ENCODE measurements at places on chromosomes 6 and 20.

DNA sequence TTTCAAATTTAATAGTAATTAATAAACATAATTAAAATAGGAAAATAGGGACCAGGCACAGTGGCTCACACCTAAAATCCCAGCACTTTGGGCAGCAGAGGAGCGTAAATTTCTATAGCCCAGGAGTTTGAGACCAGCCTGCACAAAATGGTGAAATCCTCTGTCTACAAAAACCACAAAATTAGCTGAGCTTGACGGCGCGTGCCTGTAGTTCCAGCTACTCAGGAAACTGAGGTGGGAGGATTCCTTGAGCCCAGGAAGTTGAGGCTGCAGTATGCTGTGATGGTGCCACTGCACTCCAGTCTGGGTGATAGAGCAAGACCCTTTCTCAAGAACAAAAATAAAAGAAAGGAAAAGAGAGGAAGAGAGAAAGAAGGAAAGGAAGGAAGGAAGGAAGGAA lies 1387.0 kb upstream of the ADGRB3 start:
- no peak for DNase-seq

GRCh38 chr20:31587545-31588389 lies 17.3 kb upstream of the ID1 start:
- DNase-seq: no peak

- no peak for DNase-seq
Observed at GRCh38 chr6:7649037-7649810, 59.2 kb downstream of the SNRNP48 start.

- DNase-seq: no peak
Observed at GRCh38 chr20:5118220-5119142, 1.3 kb downstream of the PCNA start.

DNA sequence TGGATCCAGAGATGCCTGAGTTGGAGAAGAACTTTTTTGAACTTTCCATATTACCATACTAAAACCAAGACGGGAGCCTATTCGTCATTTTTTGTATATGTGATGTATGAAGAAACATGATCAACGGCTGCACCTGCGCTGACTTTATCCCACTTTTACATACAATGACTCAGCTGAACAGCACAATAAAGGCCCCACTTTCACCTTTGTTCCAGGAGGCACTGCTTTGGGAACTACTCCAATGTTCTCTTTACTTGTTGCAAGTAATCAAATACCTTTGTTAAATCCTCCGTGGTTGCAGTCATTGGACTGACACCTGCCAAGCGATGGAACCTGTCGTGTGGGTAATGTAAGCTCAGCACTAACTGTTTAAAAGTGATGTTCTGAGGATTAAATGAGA lies 17.3 kb upstream of the BTN3A2 start:
- no peak for DNase-seq

- DNase-seq: no peak
Observed at GRCh38 chr20:42775037-42775436, 414.7 kb downstream of the PTPRT start.

DNA sequence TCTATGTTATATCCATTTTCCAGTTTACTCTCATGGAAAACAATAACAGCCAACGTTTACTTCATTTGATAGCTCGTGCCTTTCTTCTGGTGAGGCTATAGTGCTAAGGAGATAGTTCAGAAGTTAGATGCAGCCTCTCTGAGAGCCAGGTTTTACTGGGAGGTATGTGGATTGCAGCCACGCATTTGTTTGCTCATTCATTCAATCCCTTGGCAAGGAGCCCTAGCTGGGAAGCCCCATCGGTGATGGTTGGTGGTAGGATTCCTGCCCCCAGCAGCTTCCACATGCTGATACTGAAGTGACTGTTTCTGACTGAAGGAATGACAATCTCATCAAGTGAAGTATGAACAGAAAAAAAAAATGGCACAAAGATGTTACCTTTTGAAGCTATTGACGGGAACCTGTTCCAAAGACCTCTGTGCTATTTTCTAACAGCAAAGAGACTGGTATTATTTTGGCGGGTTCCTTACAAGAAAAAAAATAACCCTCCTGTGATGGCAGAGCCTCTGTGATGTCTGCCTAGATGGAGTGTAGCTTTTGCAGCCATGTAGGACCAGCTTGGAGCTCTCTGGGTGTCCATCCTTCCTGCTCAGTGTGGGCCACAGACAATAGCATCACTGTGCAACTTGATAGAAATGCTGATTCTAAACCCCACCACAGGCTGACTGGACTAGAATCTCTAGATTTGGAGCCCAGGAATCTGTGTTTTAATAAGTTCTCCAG lies 30.6 kb downstream of the SNAP25 start:
- DNase-seq: no peak

DNA sequence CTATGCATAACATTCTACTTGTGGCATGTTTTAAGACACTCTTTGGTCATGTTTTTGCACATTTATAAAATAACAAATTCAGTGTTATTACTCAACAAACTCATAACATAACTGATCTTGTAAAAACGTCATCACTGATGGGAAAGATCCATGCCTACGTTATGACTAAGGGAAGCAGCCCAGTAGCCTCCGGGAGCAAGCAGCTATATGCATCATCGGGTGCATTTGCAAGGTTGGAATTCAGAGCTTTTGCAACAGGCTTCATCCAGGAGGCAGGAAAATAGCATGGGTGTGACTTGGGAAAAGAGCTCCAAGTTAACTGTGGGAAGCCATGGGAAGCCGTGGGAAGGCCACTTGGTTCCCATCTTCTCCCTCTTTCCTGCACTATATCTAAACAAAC lies 271.6 kb upstream of the SGK1 start:
- DNase-seq: no peak

GRCh38 chr20:40319741-40320516 lies 369.1 kb downstream of the MAFB start:
- no peak for DNase-seq

- DNase-seq: no peak
Observed at GRCh38 chr6:105080279-105080678, 99.5 kb downstream of the POPDC3 start.

DNA sequence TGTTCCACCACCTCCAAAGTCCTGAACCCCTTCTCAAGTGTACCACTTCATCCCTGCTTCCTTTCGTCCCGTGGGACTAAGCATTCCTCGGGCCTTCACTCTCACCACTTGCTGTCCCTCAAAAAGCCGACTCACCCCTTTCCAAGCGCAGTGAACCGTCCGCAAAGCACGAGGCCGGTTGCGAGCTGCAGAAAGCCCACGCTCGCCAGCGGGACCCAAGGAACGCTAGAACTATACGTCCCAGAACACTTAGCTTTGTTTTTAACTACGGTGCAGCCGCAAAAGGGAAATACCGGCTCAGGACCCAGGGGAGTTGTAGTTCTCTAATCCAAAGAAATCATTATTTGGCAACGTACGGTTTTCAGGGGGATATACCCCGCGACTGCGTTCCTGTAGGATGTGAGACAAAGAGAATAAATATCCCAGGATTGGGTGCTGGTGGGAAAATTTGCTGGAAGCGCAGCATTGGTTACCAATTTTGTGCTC lies 416 bp upstream of the POLR1H start:
- DNase-seq: no peak

- no peak for DNase-seq
Observed at GRCh38 chr6:77774457-77774856, 121.6 kb downstream of the MEI4 start.

- DNase-seq: no peak
Observed at GRCh38 chr6:27864906-27865849, 47.0 kb downstream of the OR2B2 start.

DNA sequence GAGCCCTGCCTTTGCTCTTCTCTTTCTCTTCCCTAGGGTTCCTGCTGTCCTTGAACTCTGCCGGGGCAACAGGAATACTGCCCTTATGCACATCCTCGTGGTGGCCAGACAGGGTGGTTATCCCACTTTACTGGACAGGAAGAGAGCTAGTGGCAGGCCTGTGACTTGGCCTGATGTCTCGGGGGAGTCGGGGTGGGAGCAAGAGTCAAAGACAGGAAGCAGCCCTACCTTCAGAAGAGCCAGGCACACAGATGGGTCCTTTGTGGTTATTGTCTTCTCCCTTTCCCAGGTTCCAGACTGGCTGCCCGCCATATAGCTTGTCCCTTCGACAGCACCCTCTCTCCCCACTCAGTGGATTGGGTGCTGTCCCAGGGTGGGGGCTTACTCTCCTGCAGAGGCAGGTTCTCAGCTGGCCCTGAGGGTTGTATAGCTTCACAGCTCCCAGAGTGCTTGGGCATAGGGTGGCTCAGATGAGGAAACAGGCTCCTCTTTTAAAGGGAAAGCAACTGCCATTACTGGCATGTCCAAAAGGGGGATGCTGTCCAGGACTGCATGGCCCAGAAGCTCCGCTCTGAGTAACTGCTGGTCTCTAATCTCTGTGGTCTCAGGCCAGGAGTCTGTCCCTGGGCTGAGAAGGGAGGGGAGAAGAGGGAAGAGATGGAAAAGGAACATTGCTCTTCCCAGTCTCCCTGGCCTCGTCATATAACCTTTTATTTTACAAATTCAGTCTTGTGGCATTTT lies 17.3 kb downstream of the PLCG1 start:
- no peak for DNase-seq

DNA sequence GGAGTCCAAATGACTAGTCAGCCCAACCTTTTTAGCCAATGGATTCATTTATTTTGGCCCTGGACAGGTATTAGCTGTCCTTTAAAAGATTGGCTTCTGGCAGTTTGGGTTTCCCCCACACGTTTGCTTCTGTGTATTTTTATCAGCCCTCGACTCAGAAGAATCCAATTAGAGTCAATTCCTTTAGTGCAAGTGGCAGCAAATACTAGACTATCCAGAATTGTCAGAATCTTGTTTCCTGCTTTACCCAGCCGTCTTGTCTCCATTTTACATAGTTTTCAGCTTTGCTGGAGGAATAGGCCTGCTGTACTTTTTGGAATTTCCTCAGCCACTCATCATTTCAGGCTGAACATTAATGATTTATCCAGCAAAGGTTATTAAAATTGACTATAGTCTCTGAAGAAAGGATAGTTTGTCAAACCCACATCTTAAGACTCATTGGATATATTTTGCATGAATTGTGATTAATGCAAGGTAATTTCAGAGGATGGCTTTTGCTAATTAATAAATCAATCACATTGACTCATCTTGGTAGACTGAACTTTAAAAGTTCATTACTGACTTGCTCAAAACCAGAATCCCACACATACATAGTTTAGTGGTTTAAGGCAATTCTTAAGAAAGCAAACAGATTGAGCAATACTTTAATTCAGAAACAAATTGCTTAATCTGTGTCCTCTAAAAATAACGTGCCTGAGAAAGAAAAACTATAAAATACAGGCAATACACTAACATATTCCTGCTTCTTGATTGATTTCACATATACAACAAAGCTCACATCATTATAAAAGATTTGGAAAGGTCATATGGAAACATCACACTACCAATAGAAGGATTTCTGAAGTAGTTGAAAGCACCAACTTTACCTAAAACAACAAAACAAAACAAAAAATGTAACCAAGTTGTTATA lies 62.9 kb upstream of the ZNF217 start:
- no peak for DNase-seq

GRCh38 chr20:3071266-3071609 lies 182 bp upstream of the OXT start:
- no peak for DNase-seq

GRCh38 chr6:129340983-129341382 lies 369.0 kb downstream of the ARHGAP18 start:
- no peak for DNase-seq

- no peak for DNase-seq
Observed at GRCh38 chr20:14801591-14802325, 464.3 kb upstream of the FLRT3 start.

- DNase-seq: no peak
Observed at GRCh38 chr6:138272533-138273315, 54.4 kb upstream of the PBOV1 start.

DNA sequence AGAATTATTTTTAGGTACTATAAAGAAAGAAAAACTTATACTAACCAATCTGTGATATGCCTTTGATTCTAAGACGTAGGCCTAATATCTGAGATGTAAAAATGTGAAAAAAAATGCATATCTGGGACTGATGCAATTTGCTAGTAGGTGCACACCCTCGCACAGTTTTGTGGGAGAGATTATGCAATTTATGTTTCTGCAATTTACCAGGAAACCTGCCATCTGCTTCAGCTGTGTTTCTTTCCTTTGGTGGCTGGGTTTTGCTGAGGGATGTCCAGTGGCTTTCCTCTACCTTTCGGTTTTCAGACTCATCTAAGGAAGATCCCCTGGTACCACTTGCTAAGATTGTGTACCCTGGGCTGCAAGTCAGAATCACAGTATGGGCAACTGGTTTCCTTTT lies 186.9 kb downstream of the ZFP64 start:
- DNase-seq: no peak

- no peak for DNase-seq
Observed at GRCh38 chr6:159137676-159138075, 31.5 kb upstream of the FNDC1 start.

DNA sequence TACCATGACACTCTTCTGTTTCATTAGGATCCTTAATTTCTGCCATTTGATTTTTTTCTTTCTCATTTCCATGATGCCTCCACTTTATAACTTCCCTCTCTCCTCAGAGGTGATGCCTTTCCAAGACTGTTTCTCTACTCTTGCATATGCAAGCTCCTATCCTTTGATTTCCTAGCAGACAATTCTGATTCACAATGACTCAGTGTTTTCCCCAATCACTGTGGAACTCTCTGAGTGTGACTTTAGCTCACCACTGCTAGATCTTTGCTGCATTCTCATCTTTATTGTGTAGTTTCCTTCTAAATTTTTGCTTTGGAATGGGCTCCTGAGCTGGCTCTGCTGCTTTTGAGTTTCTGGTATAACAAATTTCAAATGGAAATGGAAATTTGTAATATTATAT lies 184.9 kb downstream of the TINAG start:
- no peak for DNase-seq

DNA sequence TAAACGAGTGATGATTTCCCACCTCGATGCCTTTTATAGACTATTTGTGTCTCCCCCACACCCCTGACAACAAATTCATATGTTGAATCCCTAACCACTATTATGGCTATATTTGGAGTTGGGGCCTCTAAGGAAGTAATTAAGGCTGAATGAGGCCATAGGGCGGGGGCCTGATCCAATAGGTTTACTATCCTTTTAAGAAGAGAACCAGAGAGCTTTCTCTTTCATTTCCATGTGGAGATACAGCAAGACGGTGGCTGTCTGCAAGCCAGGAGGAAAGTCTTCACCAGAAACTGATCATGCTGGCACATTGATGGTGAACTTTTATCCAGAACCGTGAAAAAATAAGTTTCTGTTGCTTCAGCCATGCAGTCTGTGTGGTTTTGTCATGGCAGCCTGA lies 38.9 kb upstream of the CLIC5 start:
- DNase-seq: no peak

GRCh38 chr20:56383334-56383733 lies 8.7 kb downstream of the AURKA start:
- DNase-seq: no peak

- DNase-seq: no peak
Observed at GRCh38 chr6:14770572-14770971, 475.3 kb upstream of the JARID2 start.

DNA sequence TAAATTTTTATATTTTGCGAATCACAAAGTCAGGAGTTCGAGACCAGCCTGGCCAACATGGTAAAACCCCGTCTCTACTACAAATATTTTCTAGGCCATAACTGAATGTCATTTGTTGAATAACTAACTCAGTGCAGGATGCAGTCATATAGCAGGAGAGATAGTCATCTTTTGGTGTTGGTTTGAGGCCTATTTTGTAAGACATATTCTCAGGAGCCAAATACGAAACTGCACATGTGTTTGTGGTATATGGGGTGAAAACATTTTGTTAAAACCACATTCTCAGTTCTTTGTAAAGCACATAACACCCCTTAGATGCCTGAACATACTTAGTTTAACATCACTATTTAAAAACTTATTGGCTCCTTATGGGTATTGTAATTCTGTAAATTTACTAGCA lies 4.7 kb upstream of the ENPP5 start:
- DNase-seq: no peak

GRCh38 chr6:89961481-89961880 lies 67.2 kb downstream of the GJA10 start:
- DNase-seq: no peak
